Posterior vena cava (tissue), 2 donors: ENCODE measurements at places on chromosomes 13 and 19.

- no peak for DNase-seq
Observed at GRCh38 chr13:98549006-98549727, 27.7 kb downstream of the STK24 start.

DNA sequence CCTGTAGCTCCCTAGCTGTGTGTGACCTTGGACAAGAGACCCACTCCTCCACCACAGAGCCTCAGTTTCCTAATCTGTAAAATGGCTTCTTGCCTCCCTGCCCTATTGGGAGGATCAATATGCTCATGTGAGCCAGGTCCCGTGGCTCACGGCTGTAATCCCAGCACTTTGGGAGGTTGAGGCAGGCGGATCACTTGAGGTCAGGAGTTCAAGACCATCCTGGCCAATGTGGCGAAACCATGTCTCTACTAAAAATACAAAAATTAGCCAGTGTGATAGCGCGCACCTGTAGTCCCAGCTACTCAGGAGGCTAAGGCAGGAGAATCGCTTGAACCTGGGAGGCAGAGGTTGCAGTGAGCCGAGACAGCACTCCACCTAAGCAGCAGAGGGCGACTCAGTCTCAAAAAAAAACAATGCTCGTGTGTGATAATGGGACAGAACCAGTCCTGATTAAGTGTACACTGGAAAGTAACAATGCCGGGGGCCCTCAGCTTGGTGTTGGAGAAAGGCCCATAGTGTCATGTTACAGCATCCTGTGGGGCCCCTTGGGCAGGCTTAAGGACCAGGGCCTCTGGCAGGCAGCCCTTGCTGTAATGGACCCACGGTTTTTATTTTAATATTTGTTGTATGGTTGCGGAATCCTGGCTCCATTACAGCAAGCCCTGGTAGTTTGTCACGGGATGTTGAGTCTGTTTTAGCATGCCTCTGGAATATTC lies 6.8 kb downstream of the RPS11 start:
- DNase-seq, result no peak

DNA sequence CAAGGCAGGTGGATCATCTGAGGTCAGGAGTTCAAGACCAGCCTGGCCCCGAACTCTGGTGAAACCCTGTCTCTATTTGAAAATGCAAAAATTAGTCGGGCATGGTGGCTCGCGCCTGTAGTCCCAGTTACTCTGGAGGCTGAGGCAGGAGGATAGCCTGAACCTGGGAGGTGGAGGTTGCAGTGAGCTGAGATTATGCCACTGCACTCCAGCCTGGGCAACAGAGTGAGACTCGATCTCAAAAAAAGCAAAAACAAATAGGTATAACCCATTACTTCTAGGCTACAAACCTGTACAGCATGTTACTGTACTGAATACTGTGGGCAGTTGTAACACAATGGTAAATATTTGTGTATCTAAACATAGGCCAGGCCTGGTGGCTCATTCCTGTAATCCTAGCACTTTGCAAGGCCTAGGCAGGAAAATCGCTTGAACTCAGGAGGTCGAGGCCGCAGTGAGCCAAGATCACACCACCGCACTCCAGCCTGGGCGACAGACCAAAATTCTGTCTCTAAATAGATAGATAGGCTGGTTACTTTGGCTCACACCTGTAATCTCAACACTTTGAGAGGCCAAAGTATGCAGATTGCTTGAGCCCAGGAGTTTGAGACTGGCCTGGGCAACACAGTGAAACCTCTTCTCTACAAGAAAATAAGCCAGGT lies 63.5 kb downstream of the MYO9B start:
- DNase-seq, result no peak

DNA sequence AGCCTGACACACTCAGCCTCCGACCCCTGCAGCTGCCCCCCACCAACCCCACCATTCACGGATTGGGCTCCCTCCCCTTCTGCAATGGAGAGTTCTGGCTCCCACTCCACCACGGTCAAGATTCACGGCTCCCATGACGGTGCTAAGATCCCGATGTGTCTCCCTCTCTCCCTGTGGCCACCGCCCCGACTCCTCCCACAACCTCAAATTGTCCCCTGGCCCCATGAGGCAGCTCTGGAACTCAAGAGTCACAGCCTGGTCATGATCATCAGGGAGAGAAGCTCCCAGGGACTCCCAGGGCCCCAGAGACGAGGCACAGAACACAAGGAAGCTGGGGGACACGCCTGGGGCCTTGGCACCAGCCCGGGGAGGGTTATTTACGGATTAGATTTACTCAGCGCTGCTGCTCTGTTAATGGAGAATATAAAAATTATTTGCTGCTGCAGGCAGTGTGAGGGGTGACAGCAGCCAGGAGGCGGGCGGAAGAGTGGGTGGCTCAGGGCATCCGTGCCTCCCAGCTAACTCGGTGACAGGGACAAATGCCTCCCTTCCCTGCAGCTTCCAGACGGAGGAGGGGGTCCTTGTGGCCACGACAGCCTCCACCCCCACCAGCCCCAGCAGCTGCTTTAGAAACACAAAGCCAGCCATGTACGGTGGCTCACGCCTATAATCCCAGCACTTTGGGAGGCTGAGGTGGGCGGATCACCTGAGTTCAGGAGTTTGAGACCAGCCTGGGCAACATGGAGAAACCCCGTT lies 184.2 kb downstream of the PTPRS start:
- peak; percentile 64 for DNase-seq

DNA sequence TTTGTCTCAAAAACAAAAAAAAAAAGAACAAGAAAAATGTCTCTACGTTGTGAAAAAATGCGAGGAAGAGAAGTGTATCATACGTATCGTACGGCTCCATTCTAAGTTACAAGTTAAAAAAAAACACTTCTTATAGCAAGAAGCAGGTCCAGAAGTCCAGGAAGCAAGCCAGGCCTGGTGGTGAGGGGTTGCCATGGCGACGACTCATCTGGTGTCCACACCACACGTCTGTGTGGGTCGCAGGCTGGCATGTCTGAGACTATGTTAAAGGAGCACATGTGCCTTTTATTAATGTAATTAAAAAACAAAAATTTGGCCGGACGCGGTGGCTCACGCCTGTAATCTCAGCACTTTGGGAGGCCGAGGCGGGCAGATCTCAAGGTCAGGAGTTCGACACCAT lies 5.9 kb downstream of the MED16 start:
- no peak for DNase-seq

DNA sequence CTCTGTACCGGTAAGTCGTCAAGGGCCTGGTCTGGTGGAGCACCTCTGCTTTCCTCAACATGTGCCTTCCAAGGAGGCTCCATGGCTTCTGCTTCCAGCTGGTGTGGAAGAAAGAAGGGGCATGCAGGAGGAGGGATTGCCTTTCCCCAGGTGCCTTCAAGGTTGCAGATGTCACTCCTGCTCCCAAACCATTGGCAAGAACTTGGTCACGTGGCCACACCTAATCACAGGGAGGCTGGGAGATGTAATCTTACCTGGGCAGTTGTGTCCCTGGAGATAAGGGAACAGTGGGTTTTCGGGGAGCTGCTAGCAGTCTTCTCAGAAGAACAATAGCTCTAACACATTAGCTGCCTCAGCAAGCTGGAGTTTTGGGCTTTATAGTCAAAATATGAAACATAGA lies 9.7 kb upstream of the GPR18 start:
- no peak for DNase-seq

- DNase-seq, result no peak
Observed at GRCh38 chr19:42421101-42421500, 6.1 kb downstream of the LIPE start.

DNA sequence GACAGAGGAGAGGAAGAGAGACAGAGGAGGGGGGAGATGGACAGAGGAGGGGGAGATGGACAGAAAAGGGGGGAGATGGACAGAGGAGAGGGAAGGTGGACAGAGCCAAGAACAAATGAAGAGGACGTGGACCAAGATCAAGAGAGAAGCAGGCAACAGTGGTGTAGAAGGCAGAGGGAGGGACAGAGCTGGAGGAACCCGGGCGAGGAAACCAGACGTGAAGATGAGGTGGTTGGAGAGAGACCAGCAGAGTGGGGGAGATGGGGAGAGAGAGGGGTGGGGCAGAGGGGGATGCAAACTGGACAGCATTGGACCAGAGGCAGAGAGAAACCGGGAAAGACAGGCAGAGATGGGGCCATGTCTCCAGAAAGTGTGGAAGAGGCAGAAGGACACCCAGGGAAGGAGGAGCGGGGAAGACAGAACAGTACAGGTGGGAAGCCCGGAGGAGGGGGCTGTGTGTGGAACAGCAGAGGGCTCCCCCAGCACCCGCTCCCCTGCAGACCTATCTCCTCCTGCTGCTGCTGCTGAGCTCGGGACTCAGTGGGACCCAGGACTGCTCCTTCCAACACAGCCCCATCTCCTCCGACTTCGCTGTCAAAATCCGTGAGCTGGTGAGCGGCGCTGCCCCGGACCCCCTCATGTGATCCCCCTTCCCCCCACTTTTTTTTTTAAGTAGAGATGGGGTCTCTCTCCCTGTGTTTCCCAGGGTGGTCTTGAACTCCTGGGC lies 1.3 kb downstream of the FLT3LG start:
- no peak for DNase-seq

GRCh38 chr13:58855283-58855682 lies 1223.7 kb downstream of the PCDH17 start:
- DNase-seq, result no peak

GRCh38 chr19:41305927-41306793 lies 3.8 kb upstream of the CCDC97 start:
- peak; percentile 78 for DNase-seq
